HCEC 1CT (cell line): ENCODE measurements at places on chromosomes 3 and 15.

- no peak for DNase-seq
Measured at GRCh38 chr3:59473636-59474035, 423.8 kb upstream of the CFAP20DC start.

- peak; percentile 56 for DNase-seq
Measured at GRCh38 chr3:139292711-139293664, 50.8 kb upstream of the MRPS22 start.

DNA sequence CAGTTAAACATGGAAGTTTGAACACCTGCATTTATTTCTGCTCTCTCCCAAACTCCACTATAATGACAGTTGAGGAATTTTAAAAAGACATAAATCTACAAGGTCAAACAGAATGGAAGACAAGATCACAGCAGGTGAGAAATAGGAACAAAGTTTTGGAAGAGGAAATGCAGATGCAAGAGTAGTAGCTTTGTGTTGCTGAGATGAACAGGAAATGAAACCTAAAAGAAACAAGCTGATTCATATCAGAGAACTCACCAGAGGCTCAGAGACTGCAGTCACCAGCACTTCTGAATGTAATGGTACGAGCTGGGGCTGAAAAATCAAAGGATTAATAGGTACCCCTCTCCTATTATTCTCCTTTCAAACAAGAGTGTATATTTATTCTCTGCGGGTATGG lies 459.9 kb downstream of the RAP2B start:
- DNase-seq = no peak

- DNase-seq = no peak
Measured at GRCh38 chr15:101148166-101148880, 103.5 kb downstream of the CHSY1 start.

DNA sequence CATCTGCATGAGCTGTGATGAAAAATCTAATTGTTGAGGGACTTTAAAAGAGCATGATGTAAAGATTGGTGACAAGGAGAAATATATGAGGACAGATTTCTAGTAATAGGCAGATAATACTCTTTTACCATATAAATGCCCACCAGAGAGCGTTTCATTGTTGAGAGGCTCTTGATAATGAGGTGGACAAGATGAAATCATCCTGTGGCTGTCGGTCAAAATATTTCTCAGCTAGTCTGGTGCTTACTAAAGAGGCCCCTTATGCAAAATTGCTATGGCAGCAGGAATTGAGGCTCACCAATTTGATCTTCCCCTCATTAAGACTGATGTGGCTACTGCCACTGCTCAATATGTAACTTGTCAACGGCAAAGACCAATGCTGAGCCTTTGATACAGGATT lies 225.0 kb upstream of the RASGRP1 start:
- no peak for DNase-seq

- no peak for DNase-seq
Measured at GRCh38 chr3:175598740-175599139, 739.6 kb downstream of the NAALADL2 start.

GRCh38 chr15:45224621-45225217 lies 27.3 kb upstream of the SLC28A2 start:
- DNase-seq = no peak

- peak; percentile 98 for DNase-seq
Measured at GRCh38 chr15:95247071-95247984, 1016.0 kb downstream of the MCTP2 start.

DNA sequence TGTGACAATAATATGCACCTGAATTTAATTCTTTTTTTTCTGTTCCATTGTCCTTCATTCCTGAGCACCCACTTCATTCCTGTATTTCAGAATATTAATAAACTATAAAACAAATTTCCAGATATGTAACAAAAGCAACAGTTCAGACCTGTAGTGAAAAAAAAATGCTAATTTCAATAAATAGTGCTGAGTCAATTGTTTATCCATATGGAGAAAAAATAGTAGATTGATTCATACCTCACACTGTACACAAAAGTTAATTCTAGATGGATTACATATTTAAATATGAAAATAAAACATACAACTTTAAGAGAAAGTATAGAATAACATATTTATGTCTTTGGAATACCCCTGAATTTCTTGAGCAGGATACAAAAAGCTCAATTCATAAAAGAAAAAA lies 43.9 kb upstream of the KCNH8 start:
- no peak for DNase-seq

DNA sequence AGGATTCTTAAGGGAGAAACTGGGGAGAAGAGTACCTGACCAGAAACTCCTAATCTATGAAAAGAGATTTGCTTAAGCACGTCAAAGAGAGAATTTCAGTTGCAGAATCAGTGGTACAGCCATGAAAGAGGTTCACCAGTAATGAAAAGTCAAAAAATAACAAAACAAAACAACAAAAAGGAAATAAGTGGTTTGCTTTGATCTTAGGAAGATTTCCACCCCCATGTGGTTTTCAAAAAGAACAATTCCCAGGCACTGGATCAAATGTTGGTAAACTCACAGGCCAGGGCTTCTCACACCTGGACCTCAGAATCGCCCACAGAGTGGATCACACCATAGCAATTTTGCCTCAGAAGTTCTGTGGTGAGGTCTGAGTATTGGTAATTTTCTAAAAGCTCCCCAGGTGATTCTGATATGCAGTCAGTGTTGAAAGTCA lies 67.5 kb downstream of the TMEM39A start:
- DNase-seq = no peak

- no peak for DNase-seq
Measured at GRCh38 chr15:77854980-77855379, 222.3 kb upstream of the LINGO1 start.

GRCh38 chr3:26091626-26092025 lies 301.7 kb downstream of the OXSM start:
- no peak for DNase-seq

GRCh38 chr3:144466114-144466513 lies 494.5 kb downstream of the DIPK2A start:
- no peak for DNase-seq

GRCh38 chr15:73233623-73234022 lies 135.1 kb downstream of the HCN4 start:
- peak; percentile 67 for DNase-seq

GRCh38 chr15:48634893-48635292 lies 10.6 kb downstream of the FBN1 start:
- DNase-seq = peak; percentile 71

- DNase-seq = no peak
Measured at GRCh38 chr3:151101270-151101969, 16.0 kb downstream of the MED12L start.

- DNase-seq = no peak
Measured at GRCh38 chr15:66123799-66124198, 129.8 kb downstream of the MEGF11 start.

- DNase-seq = no peak
Measured at GRCh38 chr15:51051776-51052175, 42.9 kb downstream of the TNFAIP8L3 start.

DNA sequence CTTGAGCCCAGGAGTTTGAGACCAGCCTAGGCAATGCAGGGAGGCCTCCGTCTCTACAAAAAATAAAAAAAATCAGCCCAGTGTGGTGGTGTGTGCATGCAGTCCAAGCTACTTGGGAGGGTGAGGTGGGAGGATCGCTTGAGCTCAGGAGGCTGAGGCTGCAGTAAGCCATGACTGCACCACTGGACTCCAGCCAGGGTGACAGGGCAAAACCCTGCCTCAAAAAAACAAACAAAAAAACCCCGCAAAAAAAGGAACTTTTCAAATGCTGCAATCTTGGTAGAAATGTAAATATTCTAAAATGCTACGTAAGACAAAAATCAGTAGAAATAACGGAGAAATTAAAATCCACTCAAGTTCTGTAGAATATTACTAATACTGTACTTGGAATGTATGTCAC lies 108.1 kb upstream of the MELTF start:
- DNase-seq = no peak

DNA sequence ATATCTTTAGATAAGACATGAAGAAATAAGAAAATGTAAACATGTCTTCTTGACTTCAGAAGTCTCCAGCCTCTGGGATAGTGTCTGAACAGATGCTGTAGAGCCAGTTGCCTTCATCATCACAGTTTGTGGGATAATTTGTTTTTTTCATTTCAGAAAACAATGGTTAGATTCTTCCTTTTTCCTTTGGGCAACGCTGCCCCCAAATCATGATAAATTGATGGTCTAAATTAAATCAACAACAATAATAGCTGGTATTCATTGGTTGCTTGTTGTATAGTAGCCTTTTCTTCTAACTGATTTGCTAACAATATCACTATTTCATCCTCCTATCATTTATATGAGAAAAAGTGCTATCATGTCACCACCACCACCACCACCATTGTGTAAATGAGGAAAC lies 12.6 kb upstream of the SHQ1 start:
- DNase-seq = no peak
